Psoas muscle (tissue), 8 donors: ENCODE measurements at places on chromosomes 1 and 21. TPM values are rescaled to one million over a fixed set of nuclear protein-coding genes. Genes with fewer than 3 reads are reported as not detected.

Gene OVAAL
- not detected for total RNA-seq

Gene C1orf116
- 0.12 TPM for total RNA-seq

Gene DMBX1
- not detected for total RNA-seq

Gene TMPRSS3
- not detected for total RNA-seq

Gene GSTM3
- 31.9 TPM for total RNA-seq

Gene TSNAX
- total RNA-seq, result 31.5 TPM

Gene BSND
- not detected for total RNA-seq

Gene C4BPA
- total RNA-seq, result not detected

Gene IGSF9
- not detected for total RNA-seq

Gene P3H1
- total RNA-seq, result 5.1 TPM

Gene TEDDM1
- not detected for total RNA-seq

Gene KCNJ15
- 0.43 TPM for total RNA-seq

Gene OR2T5
- not detected for total RNA-seq

Gene KRTAP13-1
- total RNA-seq, result not detected

- DNase-seq, result no peak
These were observed 79.2 kb downstream of the NRDC start for GRCh38 chr1:51799372-51799771.

GRCh38 chr1:167775178-167775577 lies 53.4 kb downstream of the MPZL1 start:
- DNase-seq, result no peak

- no peak for DNase-seq
These were observed 34.0 kb downstream of the PCSK9 start for GRCh38 chr1:55073187-55073916.

DNA sequence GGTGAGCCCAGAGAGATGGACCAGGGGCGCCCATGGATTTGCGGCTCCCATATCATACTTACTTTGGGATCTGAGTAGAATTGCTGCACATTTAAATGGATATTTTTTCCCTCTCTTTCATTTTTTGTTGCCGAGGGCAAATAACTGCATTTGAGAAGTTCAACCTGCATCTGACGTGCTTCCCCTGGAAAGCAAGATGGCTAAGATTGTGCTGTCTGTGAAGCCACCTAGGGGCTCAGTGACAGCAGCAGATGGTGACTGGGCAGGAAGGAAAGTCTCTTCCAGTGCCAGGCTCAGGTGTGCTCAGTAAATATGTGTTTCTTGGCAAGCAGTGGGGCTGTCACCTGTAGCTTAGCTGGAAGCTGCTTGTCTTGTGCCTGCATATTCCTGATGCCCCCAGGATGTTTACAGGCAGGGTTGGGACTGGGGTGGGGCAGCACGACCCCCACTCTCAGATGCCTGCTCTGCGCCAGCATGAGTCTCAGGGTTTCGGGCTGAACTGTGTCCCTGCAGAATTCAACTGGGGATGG lies 59.8 kb upstream of the ETV3 start:
- no peak for DNase-seq

DNA sequence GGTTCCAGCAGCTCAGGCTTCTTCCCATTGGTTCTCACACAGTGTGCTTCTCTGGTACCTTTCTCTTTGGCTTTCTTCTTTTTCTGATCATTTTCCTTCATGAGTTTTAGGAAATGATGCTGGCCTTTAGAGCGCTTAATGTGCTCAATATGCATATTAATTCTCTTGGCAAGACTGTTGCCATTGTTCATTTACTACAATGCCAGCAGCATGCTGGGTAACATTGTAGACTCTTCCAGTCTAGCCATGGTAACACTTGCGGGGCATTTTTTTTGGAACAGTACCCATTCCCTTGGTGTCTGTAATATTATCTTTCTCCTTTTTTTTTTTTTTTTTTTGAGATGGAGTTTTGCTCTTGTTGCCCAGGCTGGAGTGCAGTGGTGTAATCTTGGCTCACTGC lies 21.7 kb downstream of the UBE4B start:
- DNase-seq, result no peak

DNA sequence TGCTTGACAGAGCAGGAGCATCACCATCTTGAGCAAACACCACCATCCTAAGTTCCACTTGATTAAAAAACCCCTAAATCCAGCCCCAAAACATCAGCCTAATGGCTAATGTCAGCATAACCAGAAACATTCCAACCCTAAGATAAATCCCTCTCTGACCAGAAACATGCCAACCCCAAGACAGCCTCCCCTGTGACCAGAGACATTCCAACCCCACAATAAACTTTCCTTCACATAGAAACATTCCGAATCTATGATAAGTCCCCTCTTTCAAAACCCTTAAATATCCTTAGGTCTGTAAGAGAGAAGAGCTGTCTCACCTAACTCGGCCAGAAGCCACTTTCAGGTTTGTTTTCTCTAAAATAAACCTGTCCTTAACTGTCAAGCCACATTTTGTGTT lies 17.4 kb upstream of the SLC2A5 start:
- no peak for DNase-seq

DNA sequence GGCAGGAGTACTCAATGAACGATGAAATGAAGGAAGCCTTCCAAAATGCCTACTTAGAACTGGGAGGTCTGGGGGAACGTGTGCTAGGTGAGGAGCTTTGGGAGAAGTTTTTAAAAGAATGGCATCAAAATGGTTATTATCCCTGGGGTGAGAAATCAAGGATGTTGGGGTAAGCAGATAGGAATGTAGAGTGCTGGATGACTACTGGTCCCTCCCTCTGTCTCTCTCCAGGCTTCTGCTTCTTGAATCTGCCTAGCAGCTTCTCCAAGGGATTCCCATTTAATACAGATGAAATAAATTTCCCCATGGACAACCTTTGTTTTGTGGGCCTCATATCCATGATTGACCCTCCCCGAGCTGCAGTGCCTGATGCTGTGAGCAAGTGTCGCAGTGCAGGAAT lies 19.0 kb upstream of the CASQ1 start:
- no peak for DNase-seq

DNA sequence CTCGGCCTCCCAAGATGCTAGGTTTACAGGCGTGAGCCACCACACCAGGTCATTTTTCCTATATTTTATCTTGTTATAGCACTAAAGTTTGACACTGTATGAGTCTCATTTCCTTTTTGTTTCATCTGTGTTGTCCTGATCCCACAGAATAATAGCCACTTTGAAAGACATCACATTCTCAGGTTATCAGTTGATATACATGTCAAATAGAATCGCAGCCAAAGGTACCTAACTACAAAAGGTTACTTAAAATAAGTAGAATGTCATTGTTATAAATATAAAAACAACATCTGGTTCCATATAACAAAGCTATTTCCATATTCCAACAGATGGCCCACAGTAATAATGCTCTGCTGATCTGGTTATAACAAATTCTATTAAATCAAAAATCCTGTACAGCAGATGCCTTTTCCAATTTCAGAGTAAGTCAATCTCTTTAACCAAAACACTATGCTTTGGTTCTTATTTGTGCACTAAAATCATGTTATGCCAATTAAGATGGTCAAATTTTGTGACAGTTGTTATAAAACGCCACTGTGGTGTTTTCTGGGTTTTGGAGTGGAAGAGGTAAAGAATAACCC lies 6.0 kb downstream of the FOXJ3 start:
- DNase-seq, result no peak

DNA sequence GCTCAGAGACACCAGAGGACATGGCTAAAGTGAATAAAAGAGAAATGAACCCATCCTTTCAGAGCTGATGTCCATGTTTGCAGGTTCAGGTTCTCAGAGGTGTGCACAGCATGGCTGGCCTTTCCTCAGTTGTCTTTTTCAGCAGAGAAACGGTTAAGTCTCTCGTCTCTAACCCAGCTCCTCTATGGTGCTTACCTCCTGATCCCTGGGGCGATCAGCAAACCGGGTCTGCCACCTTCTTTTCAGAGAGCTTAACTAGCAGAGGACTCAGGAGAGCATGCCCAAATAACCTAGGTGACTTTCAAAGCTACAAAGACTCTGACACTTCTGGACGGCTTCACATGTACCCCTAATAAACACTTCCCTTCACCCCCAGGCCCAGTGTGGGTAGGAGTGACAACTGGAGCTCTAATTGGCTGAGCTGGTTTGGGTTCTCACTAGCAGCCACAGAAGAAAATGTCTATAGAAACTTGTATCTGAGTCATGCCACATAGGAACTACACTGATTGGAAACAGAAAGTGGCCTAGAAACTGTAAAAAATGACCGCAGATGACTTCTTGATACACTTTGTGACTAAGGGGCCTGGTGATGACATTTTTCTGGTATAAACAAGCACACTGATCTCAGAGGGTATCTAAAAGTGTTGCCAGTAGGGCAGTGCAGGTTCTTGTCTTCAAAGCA lies at the start of gene AIM2:
Gene AIM2, minus strand, starts transcription at position 329 of the 682 bp plus-strand sequence. CDS start 3,267 bp downstream, outside the sequence.
- no peak for DNase-seq

DNA sequence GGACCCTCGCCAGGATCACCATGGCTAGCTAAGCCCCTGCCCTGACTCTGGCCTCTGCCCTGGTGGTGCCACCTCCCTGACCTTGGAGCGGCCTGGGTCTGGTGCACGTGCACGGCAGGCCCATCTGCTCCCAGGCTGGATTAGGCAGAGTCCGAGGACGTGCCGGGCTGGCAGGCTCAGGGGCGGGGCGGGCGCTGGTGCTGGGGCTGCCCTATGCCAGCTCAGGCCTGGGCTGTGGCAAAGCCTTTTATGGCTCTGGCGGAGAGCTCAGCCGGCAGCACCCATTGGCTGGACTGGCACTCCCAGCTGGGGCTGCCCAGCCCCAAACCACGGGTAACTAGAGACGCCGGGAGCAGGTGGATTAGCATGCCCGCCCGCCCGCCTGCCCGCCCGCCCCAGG lies 17.1 kb upstream of the EDN2 start:
- peak; percentile 82 for DNase-seq

- DNase-seq, result no peak
These were observed 881.5 kb downstream of the BRINP3 start for GRCh38 chr1:189596197-189596596.

GRCh38 chr1:33425900-33426299 lies 5.0 kb downstream of the PHC2 start:
- no peak for DNase-seq

GRCh38 chr1:90509225-90510048 lies 207.7 kb downstream of the BARHL2 start:
- DNase-seq, result no peak

DNA sequence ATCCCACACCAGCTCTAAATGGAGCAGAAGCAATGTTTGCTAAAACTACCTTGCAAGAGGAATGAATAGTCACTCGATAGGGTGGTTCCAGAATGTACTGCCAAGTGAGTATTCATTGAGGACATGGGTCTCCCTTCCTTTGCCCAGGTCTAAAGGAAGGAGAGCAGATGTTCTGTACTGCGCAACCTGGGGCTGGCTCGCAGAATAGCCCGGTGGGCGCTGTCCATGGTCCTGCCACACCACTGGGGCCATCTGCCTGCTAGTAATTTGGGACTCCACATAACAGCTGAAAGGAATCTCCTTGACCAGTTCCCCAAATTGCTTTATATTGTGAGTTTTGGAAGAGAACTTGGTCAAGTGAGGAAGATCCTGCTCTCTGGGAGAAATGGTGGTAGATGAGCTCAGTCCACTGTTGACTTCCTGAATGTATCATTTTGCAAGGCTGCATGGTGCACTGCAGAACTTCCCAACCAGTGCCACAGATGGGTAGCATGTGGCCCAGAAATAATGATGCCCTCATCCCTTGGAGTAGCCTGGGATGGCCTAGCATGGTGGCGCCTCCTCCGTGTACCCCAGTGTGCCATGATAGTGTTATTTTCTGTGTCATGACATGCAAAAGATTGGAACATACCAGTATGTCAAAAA lies 5.7 kb downstream of the SLC6A17 start:
- DNase-seq, result peak; percentile 54

DNA sequence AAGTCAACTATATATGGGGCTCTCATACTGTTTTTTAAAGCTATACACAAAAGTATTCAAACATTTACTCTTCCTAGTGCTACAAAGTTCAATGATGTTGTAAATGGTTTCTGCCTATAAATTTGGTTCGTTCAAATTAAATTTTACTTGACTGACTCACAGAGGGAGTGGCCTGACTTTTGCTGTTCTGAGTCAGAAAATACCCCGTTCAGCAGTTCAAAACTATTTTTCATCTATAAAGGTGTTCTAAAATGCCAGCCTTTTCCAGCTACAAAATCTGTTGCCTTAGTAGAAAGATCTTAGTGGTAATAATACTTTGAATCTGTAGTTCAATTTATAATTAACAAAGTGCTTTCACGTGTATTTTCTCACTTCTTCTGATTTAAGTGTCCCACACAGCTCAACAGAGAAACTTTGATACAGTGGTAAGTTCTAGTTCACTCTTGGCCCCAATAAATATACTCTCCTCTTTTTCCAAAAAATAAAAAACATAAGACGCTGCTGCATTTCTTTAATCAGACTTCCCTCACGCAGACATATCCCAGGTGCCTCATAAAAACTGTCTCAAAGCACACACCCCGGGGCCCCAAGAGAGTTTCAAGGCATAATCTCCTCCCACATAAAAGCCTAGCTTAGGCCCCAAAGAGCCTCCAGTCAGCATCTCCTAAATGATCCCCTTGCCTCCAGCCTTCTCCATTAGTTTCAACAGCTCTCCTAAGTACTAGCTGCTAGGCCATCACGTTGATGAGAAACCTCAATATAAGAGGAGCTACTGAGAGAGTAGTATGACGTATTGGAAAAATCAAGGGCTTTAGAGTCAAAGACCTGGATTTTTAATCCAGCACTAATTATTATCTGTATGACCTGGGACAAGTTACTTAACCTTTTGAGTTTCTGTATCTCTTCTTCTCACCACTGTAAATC lies 3.2 kb downstream of the PTP4A2 start:
- no peak for DNase-seq

- DNase-seq, result no peak
These were observed 160.8 kb upstream of the ARHGEF16 start for GRCh38 chr1:3293563-3294080.

DNA sequence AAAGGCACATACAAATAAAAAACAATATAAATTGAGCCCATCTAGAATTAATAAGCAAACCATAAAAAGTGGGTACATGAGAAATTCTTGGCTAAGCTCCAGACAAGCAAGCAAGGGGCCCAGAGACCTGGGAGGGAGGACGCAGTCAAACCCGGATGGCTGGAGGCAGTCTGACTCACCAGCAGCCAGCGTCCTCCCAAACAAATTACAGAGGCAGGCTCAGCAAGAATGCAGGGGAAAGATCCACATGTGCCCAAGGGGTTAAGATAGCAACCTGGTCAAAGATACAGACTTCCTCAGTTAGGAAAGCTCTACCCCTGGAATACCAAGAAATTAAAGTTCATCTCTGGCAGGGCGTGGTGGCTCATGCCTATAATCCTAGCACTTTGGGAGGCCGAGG lies 7.4 kb upstream of the TIAM1 start:
- DNase-seq, result no peak

GRCh38 chr1:157695417-157695816 lies 5.2 kb downstream of the FCRL3 start:
- DNase-seq, result no peak
